Hematopoietic multipotent progenitor cell (in vitro differentiated cells): ENCODE measurements at places on chromosomes 2 and 18.

- DNase-seq = no peak
These were observed 119.5 kb downstream of the MSTN start for GRCh38 chr2:189943009-189943408.

DNA sequence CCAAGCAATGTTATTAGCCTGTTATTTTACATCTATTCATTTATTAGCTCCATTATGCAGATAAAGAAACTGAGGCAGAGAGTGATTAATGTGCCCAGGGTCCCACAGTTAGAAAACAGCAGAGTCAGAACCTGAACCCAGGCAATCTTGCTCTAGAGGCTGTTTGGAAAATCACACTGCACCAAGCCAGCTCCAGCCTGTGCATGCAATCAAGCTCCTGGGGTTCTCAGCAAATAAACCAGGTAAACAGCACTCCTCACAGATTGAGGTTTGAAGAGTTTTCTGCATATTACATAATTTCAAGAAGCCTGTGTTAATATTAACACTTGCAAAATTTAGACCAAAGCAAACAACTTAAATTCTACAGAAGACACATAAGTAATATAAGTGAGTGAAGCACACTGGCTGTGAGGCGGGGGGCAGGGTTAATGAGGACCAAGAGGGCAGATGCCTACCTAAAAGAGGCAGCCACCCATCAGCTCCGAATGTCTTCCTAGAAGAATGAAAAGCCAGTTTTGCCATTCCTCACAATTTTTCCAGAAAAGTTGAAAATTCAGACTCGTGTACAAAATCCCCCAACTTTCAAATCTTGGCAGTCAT lies 35.4 kb downstream of the CACNB4 start:
- no peak for DNase-seq

DNA sequence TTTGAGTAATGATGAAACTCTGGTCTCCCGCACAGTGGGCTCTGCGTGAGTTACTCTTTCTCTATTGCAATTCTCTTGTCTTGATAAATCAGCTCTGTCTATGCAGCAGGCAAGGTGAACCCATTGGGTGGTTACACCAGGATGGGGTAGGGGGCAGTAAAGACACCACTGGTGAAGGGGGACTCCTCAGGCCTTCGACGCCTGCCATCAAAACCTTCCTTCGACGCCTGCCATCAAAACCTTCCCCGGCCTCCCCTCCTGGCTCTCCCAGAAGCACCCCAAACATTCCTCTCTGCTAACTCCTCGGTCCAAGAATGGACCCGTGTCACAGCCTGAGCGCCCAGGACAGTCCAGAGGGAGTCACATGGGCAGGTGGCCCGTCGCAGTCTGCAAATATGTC lies 4.8 kb upstream of the STARD7 start:
- DNase-seq = no peak

GRCh38 chr2:110903548-110903947 lies 171.2 kb downstream of the ACOXL start:
- DNase-seq = no peak

DNA sequence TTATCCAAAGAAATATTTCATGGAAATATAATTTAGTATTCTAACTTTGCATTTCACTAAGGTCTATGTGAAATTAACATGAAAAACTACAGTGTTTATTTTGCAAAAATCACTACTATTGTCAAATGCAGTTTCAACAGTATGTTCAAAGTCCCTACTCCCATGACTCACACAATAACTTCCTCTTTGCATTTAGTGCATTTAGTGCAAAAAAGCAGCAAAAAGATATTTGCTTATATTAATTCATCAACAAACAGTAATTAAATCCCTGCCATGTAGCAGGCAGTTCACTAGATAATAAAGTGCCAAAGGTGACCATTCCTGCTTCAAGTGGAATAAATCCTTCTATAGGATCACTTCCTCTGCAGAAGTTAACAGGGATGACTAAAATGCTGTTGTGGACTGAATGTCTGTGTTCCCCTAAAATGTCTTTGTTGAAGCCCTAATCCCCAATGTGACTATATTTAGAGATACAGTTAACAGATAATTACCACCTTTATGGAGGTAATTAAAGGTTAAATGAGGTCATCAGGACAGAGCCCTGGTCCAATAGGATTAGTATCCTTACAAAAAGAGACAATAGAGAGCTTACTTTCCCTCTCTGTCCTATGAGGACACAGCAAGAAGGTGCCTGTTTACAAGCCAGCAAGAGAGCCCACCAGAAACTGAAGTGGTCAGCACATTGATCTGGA lies 61.7 kb downstream of the STK39 start:
- DNase-seq = no peak

DNA sequence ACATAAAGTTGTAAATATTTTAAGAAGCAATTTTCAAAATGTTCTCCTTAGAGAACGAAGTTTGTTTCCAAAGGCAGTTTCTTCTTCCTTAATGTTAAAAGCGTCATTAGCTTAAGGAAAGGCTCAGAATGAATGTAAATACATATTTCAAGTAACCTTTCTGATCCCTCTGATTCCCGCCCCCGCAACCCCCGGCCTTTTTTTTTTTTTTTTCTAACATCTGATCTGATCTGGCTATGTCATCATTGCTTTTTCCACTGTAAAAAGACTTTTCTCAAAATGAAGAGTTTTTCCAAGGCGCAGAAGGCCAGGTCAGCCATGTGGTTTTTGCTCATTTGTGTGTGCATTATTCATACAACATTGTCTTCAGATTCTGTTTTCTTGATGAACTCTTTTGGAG lies 57.1 kb upstream of the MEIS1 start:
- DNase-seq = no peak

DNA sequence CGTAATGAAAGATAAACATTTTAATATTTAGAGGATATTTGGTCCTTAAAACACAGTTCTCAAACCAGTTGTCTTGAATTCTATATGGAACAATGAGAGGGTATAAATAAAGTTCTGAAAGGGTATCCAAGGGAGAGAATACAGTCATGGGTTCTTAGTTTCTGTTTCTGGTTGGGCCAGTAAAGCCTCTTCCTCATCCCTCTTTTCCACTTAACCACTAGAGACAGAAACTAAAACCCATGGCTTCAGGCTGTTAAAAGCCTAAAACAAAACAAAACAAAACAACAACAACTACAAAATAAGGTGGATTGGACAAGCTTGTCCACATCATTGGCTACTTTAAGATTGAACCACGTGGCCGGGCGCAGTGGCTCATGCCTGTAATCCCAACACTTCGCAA lies 18.8 kb downstream of the COQ10B start:
- DNase-seq = no peak

- DNase-seq = no peak
These were observed 130.0 kb downstream of the EPHA4 start for GRCh38 chr2:221442128-221442527.

DNA sequence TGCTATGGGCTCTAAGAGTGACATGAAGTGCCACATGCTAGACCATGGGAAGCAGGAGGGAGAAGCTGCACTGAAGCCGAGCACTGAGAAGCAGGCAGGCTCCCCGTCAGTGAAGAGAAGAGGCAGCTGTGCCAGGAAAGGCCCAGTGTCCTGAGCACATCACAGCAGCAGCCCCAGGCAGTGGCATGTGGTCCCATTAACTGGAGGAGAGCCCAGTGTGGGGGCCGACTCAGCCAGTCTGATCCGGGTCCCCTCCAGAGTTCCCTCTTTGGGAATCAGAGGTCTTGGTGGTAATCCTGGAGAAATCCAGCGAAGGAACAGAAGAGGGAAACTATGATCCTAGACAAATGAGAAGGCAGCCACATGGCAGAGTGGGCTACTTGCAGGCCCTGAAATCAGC lies 96.7 kb upstream of the ACAA2 start:
- no peak for DNase-seq

DNA sequence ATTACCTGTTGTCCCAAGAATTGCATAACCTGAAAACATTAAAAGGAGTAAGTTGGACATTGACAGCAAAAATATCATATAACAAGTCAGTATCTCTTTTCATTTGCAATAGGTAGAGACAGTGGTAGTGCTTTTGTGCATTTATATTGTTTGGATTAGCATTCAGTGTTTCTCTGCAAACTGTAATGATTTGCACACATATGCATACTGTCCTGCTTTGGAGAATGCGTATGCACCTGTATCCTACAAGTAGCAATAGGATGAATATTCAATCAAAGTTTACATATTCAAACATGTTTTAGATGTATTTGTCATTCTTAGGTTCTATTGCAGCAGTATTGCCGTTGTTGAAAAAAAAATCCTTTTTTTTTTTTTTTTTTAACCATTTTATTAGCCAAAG lies 201.9 kb downstream of the ZNF407 start:
- no peak for DNase-seq

- no peak for DNase-seq
These were observed 93.6 kb downstream of the ZFP36L2 start for GRCh38 chr2:43132683-43133301.

DNA sequence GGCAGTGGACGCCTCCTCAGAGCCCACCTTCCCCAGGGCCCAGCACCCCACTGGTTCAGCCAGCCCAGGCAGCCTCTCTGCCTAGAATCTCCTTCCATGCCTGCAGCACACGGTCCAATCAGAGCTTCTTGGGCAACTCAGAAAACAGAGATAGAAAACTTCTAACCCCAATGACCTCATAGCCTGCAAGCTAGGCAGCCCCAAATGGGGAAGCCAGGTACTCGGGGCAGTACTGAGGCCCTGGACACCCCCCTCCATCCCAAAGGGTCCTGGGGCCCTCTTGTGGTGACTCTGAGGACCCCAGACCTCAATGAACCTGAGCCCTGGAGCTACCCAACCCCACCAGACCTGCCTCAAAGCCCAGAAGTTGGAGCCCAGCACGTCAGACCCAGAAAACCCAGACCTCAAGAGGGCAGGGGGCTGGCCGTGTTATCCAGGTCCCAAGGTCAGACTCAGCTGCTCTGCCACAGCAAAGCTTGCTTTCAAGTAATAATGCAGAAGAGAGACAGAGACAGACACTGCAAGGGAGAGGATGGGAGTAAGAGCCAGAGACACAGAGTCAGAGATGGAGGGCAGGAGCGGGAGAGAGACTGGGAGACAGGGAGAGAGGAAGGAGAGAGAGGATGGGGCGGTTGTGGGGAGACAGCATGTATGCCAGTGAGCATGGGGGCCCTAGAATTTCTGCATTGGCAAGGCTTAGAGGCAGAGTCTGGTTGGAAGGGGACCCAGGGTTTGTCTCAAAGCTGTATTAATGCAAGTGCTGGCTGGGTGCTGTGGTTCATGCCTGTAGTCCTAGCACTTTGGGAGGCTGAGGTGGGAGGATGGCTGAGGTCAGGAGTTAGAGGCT lies 28.2 kb downstream of the SERTAD2 start:
- DNase-seq = peak; percentile 66

GRCh38 chr2:211306929-211307328 lies 750.5 kb downstream of the CPS1 start:
- DNase-seq = no peak

DNA sequence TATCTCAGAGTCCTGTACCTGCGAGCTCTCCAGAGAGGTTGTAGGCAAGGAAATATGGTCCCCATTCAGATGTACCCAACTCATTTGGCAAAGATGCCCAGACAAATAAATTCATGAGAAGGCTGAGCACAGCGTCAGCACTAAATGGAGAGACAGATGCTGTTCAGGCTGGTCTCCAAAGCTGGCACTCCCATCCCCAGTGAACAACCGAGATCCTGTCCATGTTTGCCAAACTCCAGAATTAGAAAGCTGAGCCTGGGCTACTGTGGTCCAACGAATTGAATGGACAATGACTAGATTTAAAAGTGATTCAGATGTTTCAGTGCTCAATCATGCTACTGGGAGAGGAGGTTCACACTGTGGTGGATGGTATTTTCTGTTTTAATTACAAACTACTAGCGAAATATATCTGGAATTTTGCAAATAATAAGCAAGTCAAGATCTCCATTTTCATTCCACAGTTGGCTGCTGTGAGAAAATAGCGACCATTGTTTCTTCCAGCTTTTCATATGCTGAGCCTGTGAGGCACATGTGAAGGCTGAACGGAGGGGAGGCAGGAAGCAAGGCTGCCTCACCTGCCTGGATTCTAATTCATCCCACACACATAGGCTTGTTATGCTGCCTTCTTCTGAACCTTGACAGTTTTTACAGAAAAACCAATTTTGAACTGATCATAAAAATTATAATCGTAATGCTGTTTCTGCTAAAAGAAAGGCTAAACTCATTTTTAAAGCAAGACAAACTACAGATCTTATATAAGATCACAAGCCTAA lies 22.6 kb upstream of the DAPL1 start:
- DNase-seq = no peak

DNA sequence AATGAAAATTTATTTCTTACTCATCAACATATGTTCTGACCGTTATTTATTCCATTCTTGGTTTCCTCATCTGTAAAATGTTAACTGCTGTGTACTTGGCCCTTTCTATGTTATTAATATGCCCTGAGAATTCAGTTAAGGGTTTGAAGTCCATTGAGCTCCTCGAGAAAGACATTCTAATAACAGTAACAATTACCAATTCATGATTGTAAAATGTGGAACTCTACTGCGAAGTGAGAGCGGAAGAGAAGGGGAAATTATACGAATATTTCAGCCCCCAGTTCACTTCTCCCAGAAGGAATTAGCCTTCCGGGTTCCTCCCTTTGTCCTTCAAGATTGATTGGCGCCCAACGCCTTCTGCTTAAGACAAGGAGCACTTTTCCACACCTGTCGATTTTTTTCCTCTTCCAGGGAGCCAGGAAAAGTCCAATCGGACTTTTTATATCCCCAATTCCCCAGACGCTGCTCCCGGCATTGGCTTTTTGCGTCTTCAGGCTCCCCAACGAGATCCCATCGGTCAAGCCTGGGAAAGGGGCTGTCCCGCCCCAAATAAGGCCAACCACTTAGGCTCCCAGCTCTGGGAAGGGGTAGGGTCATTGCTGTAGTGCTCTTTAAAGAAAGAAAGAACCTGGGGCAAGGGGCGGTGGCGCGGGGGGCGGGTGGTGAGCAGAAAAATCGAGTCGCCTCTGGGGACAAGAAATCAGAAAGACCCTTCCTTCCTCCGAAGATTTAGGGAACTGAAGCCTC lies 1.6 kb downstream of the DSC2 start:
- no peak for DNase-seq

DNA sequence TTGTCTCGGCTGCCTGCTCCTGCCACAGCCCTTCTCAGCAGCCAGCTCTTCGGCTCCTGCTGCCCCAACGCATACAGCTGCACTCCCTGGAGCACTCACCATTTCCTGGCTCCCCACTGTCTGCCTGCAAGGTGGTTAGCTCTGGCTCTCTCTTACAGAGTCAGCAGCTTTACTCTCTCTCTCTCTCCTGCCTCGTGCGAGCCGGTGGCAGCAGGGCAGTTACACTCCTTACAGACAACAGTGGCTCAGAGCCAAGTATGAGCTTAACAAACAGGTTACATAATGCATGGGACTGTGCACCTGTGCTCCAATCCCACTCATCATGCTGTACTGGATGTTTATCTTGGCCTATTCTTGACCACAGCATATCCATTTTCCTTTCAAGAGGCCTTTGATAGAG lies 47.4 kb upstream of the DNAJC10 start:
- DNase-seq = no peak

DNA sequence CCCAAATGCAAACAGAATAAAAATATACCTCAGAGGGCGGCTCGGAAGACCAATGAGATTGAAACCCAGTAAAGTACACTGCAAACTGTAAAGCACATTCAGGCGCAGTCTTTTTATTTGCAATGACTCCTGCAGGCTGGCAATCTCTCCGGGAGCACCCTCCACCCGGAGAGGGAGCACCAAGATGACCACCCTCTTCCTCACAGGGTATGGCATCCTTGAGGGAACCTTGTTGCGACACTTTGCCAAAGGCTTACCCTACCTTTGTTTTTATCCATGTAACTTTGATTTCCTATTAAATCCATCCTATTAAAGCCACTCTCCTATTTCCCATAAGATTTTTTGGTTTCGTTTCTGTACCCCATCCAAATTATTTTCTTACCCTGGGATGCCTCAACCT lies 16.2 kb downstream of the CHST10 start:
- DNase-seq = no peak

GRCh38 chr2:127619203-127619590 lies 26.8 kb upstream of the GPR17 start:
- DNase-seq = no peak

GRCh38 chr2:179123272-179123662 lies 73.3 kb upstream of the CCDC141 start:
- no peak for DNase-seq
